ENCODE measurements at places on chromosomes 7 and 10.

DNA sequence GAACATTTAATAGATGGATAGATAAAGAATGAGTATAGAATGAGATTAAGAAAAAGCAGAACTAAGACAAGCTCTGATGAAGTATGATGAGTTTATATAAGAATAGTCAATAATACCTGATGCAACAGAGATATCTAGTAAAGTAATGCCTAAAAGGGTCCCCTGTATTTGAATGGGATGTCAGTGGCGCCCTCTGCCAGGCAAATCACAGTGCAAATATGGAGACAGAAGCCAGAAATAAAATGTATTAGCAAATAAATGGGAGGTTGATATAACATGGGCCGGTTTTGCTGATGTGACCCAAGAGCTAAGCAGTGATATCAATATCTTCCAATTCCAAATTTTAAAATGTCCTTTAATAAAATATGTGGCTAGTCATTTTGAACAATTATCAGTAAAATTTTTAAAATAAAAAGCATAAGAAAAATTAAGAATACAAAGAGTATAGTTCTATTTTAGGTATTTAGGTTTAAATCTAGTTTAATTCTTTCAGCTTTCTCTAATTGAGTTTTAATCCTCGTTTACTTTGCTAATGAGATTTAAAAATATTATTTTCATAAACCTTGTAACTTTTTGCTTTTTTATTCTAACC lies 62.6 kb downstream of the ADK start:
- peak; percentile 55 for DNase-seq

DNA sequence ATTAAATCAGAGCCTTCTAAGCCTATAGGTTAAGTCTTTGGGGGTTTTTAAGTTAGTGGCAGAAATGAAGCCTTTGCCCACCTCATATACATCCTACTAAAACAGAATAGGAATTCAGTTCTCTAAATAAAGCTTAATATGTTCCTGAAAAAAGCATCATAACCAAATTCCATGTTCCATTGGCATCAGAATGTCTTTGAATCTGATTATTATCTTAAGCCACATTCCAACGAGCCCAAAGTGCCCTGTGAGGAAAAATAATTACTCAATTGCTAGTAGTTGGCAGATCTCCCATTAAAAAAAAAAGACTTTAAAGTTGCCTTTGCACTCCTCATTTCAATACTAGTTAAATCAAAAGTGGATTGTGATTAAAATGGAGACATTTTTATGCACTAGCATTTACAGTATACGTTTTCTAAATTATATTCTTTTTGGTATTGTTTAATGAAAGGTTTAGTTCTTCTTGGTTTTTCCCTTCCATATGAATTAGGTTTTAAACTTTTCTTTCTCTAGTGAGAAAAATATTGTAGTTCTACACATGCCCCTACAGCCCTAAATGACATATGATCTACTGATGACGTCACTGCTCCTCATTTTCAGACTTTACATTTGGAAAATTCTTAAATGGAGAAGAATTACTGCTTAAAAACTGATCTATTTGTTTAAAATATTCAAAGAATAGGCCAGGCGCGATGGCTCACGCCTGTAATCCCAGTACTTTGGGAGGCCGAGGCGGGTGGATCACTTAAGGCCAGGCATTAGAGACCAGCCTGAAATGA lies 54.3 kb upstream of the CABCOCO1 start:
- DNase-seq = no peak

DNA sequence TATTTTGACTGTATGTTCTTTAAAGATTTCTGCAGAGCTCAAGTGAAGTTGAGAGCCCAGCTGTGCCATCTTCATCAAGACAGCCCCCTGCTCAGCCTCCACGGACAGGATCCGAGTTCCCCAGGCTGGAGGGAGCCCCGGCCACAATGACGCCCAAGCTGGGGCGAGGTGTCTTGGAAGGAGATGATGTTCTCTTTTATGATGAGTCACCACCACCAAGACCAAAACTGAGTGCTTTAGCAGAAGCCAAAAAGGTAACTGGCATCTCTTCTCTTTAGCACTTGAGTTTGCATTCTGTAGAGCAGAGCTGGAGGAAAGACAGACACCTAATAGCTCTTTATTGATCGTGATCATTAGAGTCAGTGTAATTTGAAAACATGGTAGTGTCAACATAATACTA lies 33.7 kb downstream of the MCM10 start:
- DNase-seq = no peak

DNA sequence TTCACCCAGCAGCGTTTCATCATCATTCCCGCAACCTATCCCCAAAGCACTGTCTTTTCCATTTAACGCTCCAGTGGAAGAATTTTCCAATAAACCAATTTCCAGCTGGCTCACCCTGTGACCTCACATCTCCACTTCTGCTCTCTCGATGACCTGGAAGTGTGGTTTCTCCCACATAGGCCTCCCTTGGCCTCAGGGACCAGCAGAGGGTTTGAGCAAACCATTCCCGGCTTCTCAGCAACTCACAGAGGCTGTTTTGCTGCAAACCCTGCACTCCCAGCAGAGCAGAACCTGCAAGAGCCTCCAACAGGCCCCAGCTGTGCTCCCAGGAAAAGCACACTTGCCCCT lies 523.0 kb upstream of the FOXK1 start:
- DNase-seq = no peak

DNA sequence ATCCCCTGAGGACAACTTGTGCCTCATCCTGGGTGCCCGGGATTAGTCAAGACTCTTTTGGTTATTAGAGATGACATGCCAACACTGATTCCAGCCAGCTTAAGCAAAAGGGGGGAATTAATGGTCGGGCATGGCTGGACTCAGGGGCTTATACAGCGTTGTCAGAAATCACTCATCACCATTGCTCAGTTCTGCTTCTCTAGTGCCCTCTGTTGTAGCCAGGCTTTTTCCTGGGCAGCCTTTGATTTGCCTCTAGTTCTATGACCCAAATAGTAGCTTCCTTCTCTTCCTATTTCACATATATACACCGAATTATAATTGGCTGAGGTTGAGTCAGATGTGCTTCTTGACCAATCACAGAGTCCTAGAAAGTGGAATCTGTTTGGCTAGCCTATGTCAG lies 192.0 kb upstream of the HABP2 start:
- DNase-seq = no peak

DNA sequence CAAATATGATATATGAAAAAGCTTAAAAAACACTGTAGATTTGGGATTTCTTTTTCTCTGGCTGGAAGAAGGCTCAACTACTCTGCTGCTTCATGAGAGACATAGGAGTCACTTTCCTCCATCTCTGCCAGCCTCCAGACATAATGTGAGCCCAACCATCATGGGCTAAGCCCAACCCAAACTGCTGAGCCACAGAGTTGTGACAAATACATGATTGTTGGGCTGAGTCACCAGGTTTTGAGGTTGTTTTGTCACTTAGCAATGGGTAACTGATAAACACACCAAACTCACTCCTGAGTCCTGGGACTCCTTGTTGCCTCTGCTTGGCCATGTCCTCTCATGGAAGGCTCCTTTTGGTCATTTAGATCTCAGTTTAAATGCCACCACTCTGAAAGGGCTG lies 381.8 kb upstream of the FZD8 start:
- no peak for DNase-seq

GRCh38 chr10:64037071-64037661 lies 516.0 kb downstream of the REEP3 start:
- DNase-seq = no peak

DNA sequence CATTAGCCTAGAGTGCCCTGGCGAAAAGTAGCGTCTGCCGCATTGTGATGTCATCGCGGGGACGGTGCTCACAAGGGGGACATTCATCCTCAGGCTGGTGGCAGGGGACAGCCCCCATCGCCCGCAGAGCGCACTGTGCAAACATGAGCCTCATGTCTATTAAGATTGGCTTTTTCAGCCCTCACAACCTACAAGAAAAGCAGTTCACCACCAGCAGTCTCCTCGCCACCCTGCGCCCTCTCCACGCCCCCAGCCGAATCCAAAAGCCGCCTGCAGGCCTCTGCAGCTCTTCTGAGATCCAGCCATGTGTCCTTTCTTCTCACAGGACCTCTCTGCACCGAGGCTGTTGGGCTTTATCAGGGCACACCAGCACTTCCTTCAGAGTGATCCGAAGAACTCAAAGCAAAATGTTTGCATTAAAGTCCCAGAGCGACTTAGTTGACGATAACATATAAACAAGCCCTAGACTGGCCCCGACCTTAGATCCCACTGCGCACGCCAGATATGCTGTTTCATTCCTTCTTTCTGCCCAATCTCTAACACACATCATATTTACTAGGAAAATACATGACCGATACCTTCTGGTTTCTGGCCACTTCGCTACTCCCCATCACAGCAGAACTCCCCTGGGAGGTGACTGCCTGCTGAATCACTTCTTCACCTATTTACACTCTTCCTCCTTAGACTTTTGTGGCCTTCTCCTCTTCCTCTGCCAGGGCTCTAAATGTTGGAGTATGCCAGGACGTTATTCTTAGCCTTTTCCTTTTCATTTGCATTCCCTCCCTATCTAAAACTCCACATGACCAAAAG lies 206.0 kb upstream of the SH2B2 start:
- DNase-seq = no peak

DNA sequence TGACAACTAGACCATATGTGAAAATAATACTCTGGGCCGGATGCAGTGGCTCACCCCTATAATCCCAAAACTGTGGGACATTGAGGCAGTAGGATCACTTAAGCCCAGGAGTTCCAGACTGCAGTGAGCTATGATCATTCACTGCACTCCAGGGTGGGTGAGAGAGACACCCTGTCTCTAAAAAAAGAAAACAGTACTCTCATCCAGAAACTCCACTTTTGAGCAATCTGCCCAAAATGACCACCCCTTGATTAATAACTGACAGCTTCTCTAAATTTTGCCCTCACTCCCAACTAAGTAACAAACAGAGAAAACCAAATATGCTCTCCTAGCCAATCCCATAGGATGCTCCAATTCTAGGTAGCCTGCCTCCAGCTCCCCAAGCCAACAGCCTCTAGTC lies 62.5 kb upstream of the AKR1E2 start:
- DNase-seq = no peak

DNA sequence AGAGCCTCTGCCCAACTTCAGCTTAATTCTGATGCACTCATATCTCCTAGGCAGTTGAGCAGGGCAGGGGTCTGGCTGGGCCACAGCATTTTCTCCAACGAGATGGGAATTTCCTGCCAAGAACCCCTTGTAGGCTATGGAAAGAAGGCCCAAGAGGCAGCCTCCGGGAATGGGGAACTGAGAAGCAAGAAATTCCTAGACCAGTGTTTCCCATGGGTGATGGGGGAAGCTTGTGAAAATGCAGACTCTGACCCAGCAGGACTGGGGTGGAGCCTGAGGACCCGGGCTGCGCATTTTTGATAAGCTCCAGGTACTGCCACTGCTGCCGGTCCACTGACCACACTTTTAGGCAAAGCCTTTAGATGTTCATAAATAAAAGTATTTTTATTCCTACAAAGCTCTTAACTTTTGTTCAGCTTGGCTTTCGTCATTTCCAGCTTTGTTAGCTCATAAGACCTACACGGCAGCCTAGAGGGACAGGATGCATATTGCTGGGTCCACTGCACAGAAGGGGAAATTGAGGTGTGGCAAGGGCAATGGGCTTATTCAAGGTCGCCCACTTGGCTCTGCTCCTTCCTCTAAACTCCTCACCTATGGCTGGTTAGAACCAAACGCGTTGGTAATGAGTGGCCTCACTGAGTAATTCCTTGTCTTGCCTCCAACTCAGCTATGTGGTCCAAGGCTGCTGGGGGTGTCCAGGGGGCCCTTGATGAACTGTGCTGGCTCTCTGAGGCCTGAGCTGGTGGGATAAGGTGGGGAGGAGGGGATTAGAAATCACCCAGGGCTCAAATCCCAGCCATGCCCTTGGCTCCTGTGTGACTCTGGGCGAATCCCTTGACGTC lies 29.5 kb downstream of the ZCCHC24 start:
- DNase-seq = no peak

DNA sequence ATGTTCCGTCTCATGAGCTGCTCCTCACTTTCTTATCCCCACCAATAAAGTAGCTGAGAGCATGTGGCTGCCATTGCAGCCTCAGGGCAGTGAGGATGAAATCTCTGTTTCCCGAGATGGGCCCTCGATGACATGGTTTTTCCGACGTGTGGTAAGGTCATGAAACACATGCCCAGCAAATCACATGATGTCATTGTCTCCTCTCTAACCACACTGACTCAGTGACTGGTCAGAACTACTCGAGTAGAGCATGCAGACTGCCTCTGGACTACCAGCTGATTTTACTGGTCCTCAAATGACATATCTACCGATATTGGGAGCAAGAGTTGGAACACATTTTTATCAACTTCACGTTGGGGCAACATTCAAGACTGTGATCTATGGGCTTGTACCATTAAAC lies 786.1 kb downstream of the CNTNAP2 start:
- no peak for DNase-seq

GRCh38 chr10:33791272-33791660 lies 456.8 kb upstream of the NRP1 start:
- no peak for DNase-seq

DNA sequence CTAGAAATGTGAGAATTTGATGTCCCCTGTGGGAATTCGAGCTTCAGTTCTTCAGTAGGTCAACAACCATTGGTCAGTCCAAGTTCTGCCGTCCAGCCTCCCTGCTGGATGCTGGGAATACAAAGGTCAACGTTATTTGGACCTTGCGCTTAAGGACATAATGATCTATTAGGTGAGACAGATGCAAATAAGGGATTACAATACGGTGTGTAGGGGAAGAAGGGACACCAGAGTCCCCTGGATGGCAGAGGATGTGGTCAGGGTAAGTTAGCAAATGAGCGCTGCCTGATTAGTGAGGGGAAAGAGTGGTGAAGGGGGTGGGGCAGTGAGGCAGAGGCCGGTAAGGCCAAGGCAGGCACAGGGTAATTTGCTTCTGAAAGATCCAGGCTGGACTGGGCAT lies 16.2 kb downstream of the CCNY start:
- no peak for DNase-seq

- no peak for DNase-seq
Measured at GRCh38 chr7:66140924-66141323, 26.3 kb downstream of the CRCP start.

GRCh38 chr7:17991866-17992648 lies 35.6 kb downstream of the PRPS1L1 start:
- no peak for DNase-seq

DNA sequence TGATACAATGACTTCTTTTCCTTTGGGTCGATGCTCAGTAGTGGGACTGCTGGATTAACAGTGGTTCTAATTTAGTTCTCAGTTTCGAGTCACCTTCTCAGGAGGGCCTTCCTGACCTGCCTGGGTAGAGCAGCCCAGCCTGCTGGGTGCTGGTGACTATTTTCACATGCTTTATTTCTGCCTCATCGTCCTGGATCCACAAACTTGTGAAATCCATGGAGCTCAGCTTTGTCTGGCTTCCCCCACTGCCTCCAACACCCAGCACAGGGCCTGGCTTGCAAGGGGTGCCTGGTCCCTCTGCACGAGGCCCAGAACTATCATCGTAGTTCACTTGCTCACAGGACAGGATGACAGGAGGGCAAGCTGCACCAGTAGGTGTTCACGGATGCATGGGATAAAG lies 46.9 kb downstream of the SPOCK2 start:
- no peak for DNase-seq

Measured in naive B cell (primary cell).